ENCODE measurements at places on chromosomes 3 and 15.

- no peak for DNase-seq
Observed at GRCh38 chr3:194852831-194853508, 167.3 kb downstream of the FAM43A start.

DNA sequence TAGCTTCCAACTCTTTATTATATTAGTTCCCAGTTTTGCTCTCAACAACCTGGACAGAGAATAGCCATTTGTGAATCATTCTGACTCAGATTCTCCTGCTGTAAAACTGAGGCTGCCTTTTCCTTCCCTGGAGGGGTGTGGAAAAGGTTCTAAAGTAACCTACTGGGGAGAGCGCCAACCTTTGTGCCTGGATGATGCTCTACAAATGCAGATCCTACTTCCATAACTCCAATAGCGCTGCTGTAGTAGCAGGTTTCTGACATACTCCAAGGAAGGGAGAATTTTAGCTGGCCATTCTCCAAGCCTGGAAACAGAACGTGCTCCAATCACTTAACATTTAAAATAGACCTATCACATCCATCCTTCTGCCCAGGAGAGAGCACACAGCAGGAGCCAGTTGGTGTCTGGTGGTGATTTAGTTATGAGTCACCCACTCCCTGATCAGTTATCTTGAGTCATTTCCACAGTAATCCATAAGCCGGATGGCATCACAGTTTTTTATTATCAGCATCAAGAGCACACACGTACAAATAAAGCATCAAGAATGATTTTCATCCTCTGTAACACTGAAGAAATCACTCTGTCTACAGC, 38.3 kb downstream of the MYH15 start:
- DNase-seq = peak; percentile 64

GRCh38 chr3:62378921-62379320, 5.6 kb upstream of the FEZF2 start:
- no peak for DNase-seq

GRCh38 chr3:192857260-192857661, 60.4 kb downstream of the MB21D2 start:
- DNase-seq = no peak

GRCh38 chr15:94398001-94398400, 166.6 kb downstream of the MCTP2 start:
- no peak for DNase-seq
